ENCODE measurements at places on chromosomes 4 and X. TPM values are rescaled to one million over a fixed set of nuclear protein-coding genes. Genes with fewer than 3 reads are reported as not detected.

Gene S100G
- total RNA-seq: not detected

Gene SLC49A3
- 12.0 TPM for total RNA-seq

DNA sequence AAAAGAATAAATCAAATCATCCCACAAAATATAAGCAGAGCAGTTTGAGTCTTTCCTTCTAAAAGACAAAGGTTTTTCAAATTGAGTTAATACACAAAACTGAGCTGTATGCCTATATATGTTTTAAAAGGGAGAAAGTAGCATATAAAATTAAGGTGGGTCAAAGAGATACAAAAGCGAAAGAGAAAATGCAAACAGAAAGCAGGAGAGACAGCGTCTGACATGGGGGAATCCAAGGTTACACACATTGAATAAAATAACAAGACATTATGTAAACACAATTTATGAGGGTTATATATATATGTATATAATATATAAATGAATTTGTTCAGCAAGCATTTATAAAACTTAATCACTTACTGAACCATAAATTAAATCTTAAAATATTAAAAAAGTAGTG, 276.1 kb upstream of the LCORL start:
- DNase-seq: no peak

DNA sequence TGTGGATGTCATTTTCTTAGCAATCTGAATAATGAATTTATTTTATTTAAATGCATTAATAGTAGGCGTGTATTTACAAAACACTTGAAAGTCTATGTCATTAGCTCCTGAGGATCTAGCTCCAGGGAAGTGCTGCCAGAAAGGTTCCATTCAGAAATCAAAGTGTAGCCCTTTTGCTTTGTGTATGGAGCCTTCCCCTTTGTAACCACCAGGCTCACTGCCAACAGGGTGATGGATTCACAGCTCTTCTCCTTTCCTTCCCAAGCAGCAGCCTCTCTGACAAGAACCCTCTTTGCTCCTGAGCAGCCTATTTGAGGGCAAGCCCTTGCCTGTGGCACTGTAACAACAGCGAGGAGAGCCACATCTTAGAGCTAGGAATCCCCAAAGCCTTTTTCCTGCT, 286.0 kb upstream of the RASGEF1B start:
- DNase-seq: no peak

- DNase-seq: no peak
Measured at GRCh38 chr4:156578713-156579112, 392.9 kb downstream of the PDGFC start.

DNA sequence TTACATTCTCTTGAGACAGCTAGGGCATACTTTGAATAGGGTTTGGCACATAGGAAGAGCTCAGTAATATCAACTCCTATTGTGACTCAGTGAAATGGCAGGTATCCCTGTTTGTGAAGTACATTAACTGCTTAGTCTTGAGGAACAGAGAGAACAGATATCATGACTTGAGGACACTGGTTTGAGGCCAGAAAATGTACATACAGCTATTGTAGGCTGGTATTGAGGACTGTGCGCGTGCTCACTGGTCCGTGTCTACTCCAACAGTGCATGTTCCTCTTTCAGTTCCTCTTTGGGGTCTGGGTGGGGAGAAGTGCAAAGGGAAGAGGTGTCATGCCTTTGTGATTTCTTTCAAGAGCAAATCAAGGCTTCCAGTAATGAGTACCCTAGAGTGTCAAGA, 34.6 kb upstream of the TBC1D9 start:
- peak; percentile 64 for DNase-seq

Data from right atrium auricular region (tissue), 2 donors.